RPMI8226 (cell line): ENCODE measurements at places on chromosomes 7 and 10.
A peak's percentile ranks its signal among the peaks of the same experiment; 100 is the strongest.

- no peak for DNase-seq
Observed at GRCh38 chr10:131777921-131778320, 122.9 kb upstream of the PPP2R2D start.

- DNase-seq = no peak
Observed at GRCh38 chr10:129718548-129719414, 245.3 kb downstream of the EBF3 start.

DNA sequence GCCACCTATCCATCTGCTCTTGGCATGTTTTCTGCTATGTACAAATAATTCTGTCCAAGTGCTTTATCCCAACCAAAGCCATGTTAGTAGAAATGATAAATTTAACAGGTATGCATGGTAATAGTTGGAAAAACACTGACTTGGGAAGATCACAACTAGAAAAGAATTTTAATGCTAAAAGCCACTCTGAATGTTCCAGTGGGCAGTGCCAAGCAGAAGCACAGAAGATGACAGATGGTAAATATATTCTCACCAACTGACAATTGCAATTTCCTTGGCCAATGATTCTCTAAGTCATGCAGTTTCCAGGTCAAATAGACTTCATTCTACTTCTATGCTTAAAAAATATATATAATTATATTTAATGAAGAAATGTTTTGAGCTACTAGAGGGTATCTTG is 83.6 kb upstream of the SEMA3C start:
- DNase-seq = no peak

DNA sequence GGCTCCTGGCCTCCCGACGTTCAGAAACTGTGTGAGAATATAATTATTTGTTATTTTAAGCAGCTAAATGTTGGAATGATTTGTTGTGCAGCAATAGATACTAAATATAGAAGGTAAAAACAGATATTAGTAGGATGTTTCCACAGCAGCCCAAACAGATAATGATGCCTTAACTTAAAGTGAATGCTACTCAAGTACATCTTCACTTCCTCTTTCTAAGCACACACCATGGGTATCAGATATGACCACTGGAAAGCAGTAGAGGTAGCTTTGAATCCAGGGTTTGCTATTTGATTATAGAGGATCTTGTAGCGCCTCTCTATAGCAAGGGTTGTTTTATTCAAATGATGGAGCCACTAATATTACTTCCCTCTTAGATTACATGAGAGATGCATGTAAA is 38.2 kb upstream of the BET1 start:
- peak; percentile 13 for DNase-seq

GRCh38 chr10:21495002-21495751 is 30.3 kb downstream of the SKIDA1 start:
- DNase-seq = no peak

- peak; percentile 38 for DNase-seq
Observed at GRCh38 chr7:130070861-130071622, 708 bp downstream of the KLHDC10 start.

DNA sequence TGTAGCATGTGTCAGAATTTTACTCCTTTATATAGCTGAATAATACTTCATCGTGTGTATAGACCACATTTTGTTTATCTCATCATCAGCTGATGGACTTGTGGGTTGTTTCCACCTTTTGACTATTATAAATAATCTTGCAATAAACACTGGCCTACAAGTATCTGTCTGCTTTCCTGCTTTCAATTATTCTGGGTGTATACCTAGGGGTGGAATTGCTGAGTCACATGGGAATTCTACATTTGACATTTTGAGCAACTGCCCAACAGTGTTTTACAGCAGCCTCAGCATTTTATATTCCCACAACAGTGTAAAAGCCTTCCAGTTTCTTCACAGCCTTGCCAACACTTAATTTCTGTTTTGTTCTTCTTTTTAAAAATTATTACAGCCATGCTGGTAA is 200.3 kb upstream of the PRSS1 start:
- DNase-seq = peak; percentile 68

DNA sequence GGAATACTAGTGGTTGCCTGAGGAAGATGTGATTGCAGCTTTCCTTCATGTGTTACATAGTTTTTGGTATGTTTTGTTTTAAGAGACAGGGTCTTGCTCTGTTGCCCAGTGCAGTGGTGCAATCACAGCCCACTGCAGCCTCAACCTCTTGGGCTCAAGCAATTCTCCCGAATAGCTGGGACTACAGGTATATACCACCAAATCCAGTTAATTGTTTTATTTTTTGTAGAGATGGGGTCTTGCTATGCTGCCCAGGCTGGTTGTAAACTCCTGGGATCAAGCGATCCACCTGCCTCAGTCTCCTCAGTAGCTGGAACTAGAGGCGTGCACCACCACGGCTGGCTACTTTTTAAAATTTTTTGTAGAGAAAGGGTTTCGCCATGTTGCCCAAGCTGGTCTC is 79.1 kb upstream of the TMEM248 start:
- no peak for DNase-seq

GRCh38 chr7:11078247-11078834 is 104.7 kb downstream of the PHF14 start:
- DNase-seq = no peak

GRCh38 chr7:27973625-27974024 is 207.0 kb downstream of the JAZF1 start:
- no peak for DNase-seq

GRCh38 chr7:30933124-30933974 is 21.7 kb downstream of the AQP1 start:
- DNase-seq = no peak
